ENCODE measurements at places on chromosomes 7 and 10. TPM values are rescaled to one million over a fixed set of nuclear protein-coding genes. Genes with fewer than 3 reads are reported as not detected.

Gene WDR86
- total RNA-seq: 7.0 TPM

Gene MKI67
- total RNA-seq: 0.17 TPM

Gene ABCC2
- total RNA-seq: 6.5 TPM

Gene SEC23IP
- total RNA-seq: 70.0 TPM

Gene DPYSL4
- 1.8 TPM for total RNA-seq

Gene SORBS1
- total RNA-seq: 0.67 TPM

Gene LIPF
- total RNA-seq: not detected

Gene AGR2
- not detected for total RNA-seq

Gene IFIT2
- 10.7 TPM for total RNA-seq

Gene NANOS1
- total RNA-seq: 0.49 TPM

Gene EPDR1
- 0.19 TPM for total RNA-seq

Gene PTEN
- 78.7 TPM for total RNA-seq

Gene PRLHR
- not detected for total RNA-seq

Gene MRC1
- 2.3 TPM for total RNA-seq

Gene INMT
- 1.2 TPM for total RNA-seq

Gene MOGAT3
- not detected for total RNA-seq

Gene OR13A1
- total RNA-seq: not detected

Gene HHEX
- not detected for total RNA-seq

Gene PPP1R3C
- total RNA-seq: not detected

Gene NHLRC2
- 22.1 TPM for total RNA-seq

Gene ARHGEF5
- total RNA-seq: 12.0 TPM

Gene CADPS2
- not detected for total RNA-seq

Gene ABCB1
- 27.1 TPM for total RNA-seq

Gene C10orf105
- total RNA-seq: 0.12 TPM

Data from CD4-positive, alpha-beta memory T cell (primary cell).